DMS 273 treated with DMSO at 0.1 percent for 48 hours (cell line): ENCODE measurements at places on chromosomes 16 and 17.
A peak's percentile ranks its signal among the peaks of the same experiment; 100 is the strongest.

GRCh38 chr17:38871247-38872015, 1.6 kb downstream of the LASP1 start:
- DNase-seq: no peak

DNA sequence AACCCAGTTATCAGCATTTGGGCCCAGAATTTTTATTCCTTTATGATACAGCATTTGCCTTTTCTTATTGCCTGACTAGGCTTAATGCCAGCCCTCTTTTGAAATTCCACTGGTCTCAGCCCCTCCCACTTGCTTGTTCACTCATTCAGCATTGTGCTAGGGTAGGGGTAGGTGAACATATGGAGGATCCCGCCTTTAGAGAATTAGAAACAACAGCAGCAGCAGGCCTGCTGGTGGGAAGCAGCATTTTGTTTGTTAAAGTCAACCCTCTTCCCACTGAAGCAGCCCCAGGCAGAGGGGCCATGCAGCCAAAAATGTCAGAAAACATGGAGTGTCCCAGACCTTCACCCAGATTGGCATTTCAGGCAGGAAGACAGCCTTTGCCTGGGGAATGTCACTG, 1355.2 kb downstream of the CDH8 start:
- peak; percentile 32 for DNase-seq

DNA sequence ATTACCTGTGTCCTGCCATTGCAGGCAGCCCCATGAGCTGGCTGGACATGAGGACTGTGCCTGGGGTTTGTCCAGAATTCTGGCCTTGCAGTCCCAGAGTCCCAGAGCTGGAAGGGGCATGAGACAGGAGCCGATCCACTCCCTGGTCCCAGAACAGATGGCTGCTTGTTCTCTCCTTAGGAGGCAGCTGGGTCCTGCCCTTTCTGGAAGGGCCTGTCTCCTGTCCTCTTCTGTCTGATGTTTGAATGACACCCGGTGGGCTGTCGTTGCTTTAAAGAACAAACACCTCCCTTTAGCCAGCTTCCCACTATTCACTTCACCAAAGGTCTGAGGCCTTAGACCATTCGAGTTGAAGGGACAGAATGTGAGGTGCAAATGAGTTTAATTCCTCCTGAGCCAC, 63.8 kb downstream of the RAP1GAP2 start:
- DNase-seq: no peak

- DNase-seq: peak; percentile 63
Observed at GRCh38 chr17:73069164-73069770, 23.2 kb downstream of the SLC39A11 start.

- no peak for DNase-seq
Observed at GRCh38 chr17:2758870-2759269, 9.4 kb upstream of the CCDC92B start.
